T-helper 17 cell (primary cell): ENCODE measurements at places on chromosomes 7 and 10.
A peak's percentile ranks its signal among the peaks of the same experiment; 100 is the strongest.

DNA sequence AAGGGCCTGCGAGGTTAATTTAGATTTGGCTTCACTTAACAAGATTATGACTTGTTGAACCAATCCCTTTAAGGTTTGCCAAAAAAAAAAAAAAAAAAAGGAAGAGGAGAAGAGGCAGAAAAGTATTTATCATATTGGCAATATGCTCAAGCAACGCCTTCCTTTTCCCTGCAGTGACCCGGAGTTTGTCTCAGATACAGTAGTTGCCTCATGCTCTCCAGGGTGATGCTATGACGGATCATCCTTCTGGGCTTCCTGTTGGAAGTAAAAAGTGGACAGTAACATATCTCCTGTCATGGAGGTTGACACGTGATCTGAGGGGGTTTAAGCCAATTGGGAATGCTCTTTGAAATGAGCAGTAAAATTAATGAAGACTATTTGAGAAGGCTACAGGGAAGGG is 117.3 kb downstream of the BMPER start:
- no peaks in the 10 kb centered on the region for H3K27me3 ChIP-seq
- H3K27ac ChIP-seq, result no peak overlapping the region
- no peaks in the 10 kb centered on the region for H3K36me3 ChIP-seq
- H3K4me1 ChIP-seq, result no peaks in the 10 kb centered on the region

DNA sequence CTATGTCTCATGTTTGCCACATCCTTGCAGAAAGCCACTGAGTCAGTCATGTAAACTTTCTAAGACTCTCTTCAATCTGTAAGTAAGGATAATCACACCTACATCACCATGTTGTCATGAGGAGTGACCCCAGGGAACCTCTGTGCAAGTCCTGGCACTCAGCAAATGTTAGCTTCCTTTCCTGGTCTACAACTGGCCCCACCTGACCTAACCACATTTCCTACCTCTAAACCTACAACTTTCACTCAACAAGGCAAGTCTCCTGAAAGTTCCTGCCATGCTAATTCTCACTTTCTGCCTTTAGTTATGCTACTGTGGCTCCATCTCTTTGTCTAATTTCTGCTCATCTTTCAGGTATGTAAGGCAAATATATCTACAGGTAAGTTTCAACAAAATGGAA is 72.3 kb upstream of the SEM1 start:
- H3K36me3 ChIP-seq, result no peaks in the 10 kb centered on the region
- H3K4me3 ChIP-seq, result no peak overlapping the region
- DNase-seq, result no peak
- no peaks in the 10 kb centered on the region for H3K27me3 ChIP-seq
- no peak overlapping the region for H3K27ac ChIP-seq

- no peak overlapping the region for H3K27ac ChIP-seq
- peaks cover 6% of the 10 kb centered on the region for H3K4me1 ChIP-seq
- H3K36me3 ChIP-seq, result no peaks in the 10 kb centered on the region
- no peaks in the 10 kb centered on the region for H3K27me3 ChIP-seq
- no peak overlapping the region for H3K4me3 ChIP-seq
These were observed 12.6 kb downstream of the CNNM2 start for GRCh38 chr10:102930720-102931119.

DNA sequence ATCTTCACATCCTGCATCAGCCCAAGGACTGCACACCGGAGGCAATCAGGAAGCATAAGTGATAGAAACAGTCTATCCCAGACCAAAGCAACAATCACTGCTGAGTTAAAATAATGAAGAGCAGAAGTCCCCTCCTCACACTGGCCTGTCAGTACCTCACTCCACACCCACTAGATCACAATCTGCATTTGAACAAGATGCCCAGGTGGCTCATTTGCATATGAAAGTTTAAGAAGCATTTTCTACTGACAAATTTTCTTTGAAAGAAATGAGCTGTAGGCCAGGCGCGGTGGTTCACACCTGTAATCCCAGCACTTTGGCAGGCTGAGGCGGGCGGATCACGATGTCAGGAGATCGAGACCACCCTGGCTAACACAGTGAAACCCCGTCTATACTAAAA is 77.4 kb downstream of the CUL2 start:
- peaks cover 3% of the 10 kb centered on the region for H3K36me3 ChIP-seq
- no peak overlapping the region for H3K4me3 ChIP-seq
- H3K27ac ChIP-seq, result no peak overlapping the region
- no peak for DNase-seq

GRCh38 chr7:14400271-14400670 is 410.8 kb upstream of the ETV1 start:
- peaks cover 2% of the 10 kb centered on the region for H3K36me3 ChIP-seq
- no peak overlapping the region for H3K27ac ChIP-seq
- H3K4me1 ChIP-seq, result peaks cover 2% of the 10 kb centered on the region
- no peak overlapping the region for H3K4me3 ChIP-seq

- H3K4me3 ChIP-seq, result no peak overlapping the region
These were observed 8.9 kb downstream of the CFAP43 start for GRCh38 chr10:104223304-104223703.

DNA sequence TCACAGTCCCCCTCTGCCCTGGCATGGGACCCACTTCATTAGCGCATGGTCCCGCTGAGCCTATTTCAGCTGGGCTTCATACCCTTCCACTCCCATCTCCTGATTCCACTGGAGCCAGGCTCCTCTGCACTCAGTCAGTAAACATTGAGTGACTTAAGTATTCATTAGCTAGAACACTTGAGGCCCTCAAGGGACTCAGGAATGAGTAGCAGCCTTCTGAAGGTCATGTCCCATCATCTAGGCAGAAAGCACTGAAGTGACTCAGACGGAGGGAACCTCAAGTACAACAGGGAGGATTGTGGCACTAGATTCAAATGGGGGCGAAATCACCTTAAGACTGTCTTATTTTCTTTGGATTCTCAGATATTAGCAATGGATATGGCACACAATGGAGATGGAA is 186.6 kb upstream of the INHBA start:
- peaks cover 2% of the 10 kb centered on the region for H3K36me3 ChIP-seq
- H3K4me3 ChIP-seq, result no peak overlapping the region
- no peak for DNase-seq
- no peak overlapping the region for H3K27ac ChIP-seq
- H3K27me3 ChIP-seq, result peaks cover 23% of the 10 kb centered on the region

- H3K27me3 ChIP-seq, result peaks cover 20% of the 10 kb centered on the region
- H3K27ac ChIP-seq, result no peak overlapping the region
- peaks cover 2% of the 10 kb centered on the region for H3K36me3 ChIP-seq
- no peak overlapping the region for H3K4me3 ChIP-seq
- no peak for DNase-seq
These were observed 22.6 kb upstream of the DIP2C start for GRCh38 chr10:712089-712488.

- no peak for DNase-seq
- H3K4me3 ChIP-seq, result no peak overlapping the region
- no peaks in the 10 kb centered on the region for H3K36me3 ChIP-seq
- no peaks in the 10 kb centered on the region for H3K27me3 ChIP-seq
- no peak overlapping the region for H3K27ac ChIP-seq
These were observed 50.4 kb downstream of the CALML3 start for GRCh38 chr10:5575144-5575481.

- no peaks in the 10 kb centered on the region for H3K4me1 ChIP-seq
- no peaks in the 10 kb centered on the region for H3K36me3 ChIP-seq
- no peak for DNase-seq
- no peak overlapping the region for H3K27ac ChIP-seq
- no peaks in the 10 kb centered on the region for H3K27me3 ChIP-seq
These were observed 588.6 kb upstream of the LRRTM3 start for GRCh38 chr10:66337211-66337610.

GRCh38 chr10:79084012-79084971 is 15.5 kb downstream of the ZMIZ1 start:
- H3K36me3 ChIP-seq, result peaks cover 2% of the 10 kb centered on the region
- no peaks in the 10 kb centered on the region for H3K27me3 ChIP-seq
- no peak for DNase-seq
- peak overlapping the region; percentile 56 for H3K4me3 ChIP-seq
- peak overlapping the region; percentile 80 for H3K27ac ChIP-seq

DNA sequence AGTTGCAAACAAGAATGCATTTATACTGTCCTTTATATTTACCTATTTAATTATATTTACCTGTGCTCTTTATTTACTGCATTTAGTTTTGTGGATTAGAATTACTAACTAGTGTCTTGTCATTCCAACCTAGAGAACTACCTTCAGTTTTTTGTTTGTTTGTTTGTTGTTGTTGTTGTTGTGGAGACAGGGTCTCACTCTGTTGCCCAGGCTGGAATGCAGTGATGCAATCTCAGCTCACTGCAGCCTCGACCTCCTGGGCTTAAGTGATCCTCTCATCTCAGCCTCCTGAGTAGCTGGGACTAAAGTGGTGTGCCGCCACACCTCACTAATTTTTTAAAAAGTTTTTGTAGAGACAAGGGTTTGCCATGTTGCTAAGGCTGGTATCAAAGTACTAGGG is 156.4 kb upstream of the AKR1E2 start:
- no peak for DNase-seq
- H3K36me3 ChIP-seq, result no peaks in the 10 kb centered on the region
- no peak overlapping the region for H3K27ac ChIP-seq
- no peaks in the 10 kb centered on the region for H3K4me1 ChIP-seq

GRCh38 chr10:128123846-128124245 is 2.4 kb downstream of the MKI67 start:
- DNase-seq, result no peak
- peaks cover 3% of the 10 kb centered on the region for H3K36me3 ChIP-seq
- H3K4me1 ChIP-seq, result peaks cover 27% of the 10 kb centered on the region
- H3K4me3 ChIP-seq, result peak overlapping the region; percentile 61

- no peak overlapping the region for H3K4me3 ChIP-seq
- no peak for DNase-seq
These were observed 115.5 kb downstream of the LSMEM1 start for GRCh38 chr7:112596260-112596659.

- no peak for DNase-seq
- H3K27ac ChIP-seq, result no peak overlapping the region
- no peaks in the 10 kb centered on the region for H3K36me3 ChIP-seq
These were observed 606.2 kb upstream of the TEX47 start for GRCh38 chr7:89401690-89402089.
